ENCODE measurements at places on chromosomes 7 and 10. TPM values are rescaled to one million over a fixed set of nuclear protein-coding genes. Genes with fewer than 3 reads are reported as not detected.

DNA sequence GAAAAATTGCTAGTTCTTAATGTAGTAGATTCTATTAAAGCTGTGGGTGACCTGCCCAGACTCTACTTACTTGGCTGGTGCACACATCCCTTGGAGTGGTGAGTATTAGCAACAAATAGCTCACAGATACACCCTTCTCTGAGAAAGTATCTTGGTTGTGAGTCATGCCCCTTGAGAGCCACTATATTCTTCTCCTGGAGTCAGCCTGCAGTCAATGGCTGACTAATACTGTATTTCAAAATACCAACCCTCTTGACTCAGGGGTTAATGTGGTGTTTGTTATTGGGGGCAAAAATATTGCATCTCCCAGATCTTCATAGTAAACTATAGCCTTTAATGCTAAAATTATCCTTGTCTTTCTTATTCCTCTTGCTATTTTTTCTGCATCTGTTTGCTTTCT is 354.9 kb downstream of the BMPER start:
- no peaks in the 10 kb centered on the region for H3K4me1 ChIP-seq
- no peak overlapping the region for H3K4me3 ChIP-seq
- no peaks in the 10 kb centered on the region for H3K27me3 ChIP-seq
- H3K27ac ChIP-seq, result no peak overlapping the region

DNA sequence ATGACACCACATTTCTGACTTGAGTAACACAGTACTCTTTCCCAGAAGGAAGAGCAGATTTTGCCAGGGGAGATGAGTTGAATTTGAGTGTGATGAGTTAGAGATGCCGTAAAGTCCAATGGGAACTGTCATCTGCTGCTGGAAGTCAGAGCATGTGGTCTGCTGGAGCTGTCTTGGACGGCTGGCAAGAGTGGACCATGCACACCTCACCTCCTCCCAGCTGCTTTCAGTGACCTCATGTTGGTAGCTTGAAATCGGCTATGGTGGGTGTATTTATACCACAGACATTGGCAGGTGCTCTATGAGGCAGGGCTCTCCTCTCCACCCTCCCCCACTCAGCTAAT is 82.3 kb downstream of the COL13A1 start:
- H3K4me1 ChIP-seq, result no peaks in the 10 kb centered on the region
- H3K36me3 ChIP-seq, result no peaks in the 10 kb centered on the region
- no peak overlapping the region for H3K4me3 ChIP-seq
- DNase-seq, result no peak
- no peak overlapping the region for H3K27ac ChIP-seq
- no peaks in the 10 kb centered on the region for H3K27me3 ChIP-seq

DNA sequence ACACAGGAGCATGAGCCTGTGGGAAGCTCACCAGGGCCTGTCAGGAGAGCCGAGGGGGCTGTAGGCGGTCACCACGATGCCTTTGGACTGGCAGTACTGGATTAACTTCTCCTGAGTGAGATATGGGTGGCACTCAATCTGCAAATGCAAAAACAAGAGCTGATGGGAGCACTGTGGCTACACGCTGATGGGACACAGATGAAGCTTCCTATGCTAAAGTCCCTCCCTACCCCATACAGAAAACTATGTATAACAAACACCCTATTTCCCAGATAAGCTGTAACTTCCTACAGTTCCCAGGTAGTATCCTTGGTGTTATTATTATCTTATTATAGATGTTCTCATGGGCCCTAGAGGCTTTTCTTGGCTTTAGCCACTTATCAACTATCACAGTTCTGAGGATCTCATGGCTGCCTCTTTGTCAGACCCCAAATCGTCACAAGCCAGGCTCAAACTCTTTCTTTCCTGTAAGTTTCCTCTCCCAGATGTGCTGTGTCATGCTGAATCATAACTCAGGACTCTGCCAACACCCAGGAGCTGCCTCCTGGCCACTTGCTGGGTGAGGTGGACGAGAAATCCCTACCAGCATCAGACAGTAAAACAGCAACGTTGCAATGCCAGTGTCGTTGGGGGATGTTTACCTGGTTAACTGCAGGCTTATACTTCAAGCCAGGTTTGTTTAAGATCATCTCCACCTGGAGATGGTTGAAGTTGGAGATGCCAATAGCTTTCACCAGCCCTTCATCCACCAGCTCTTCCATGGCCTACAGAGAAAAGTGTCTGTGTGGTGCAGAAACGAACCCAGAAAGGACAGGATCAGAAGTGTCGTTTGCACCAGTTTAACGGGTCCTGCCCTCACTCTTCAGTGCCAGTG is 10.3 kb downstream of the AKR1B1 start:
- no peaks in the 10 kb centered on the region for H3K27me3 ChIP-seq
- no peaks in the 10 kb centered on the region for H3K4me1 ChIP-seq
- peaks cover 7% of the 10 kb centered on the region for H3K36me3 ChIP-seq

- no peaks in the 10 kb centered on the region for H3K36me3 ChIP-seq
- H3K27me3 ChIP-seq, result no peaks in the 10 kb centered on the region
- H3K4me3 ChIP-seq, result no peak overlapping the region
- peaks cover 12% of the 10 kb centered on the region for H3K4me1 ChIP-seq
These were observed 12.0 kb downstream of the GNAI1 start for GRCh38 chr7:80146545-80147182.

- H3K36me3 ChIP-seq, result peaks cover 4% of the 10 kb centered on the region
- no peak overlapping the region for H3K4me3 ChIP-seq
- peaks cover 6% of the 10 kb centered on the region for H3K4me1 ChIP-seq
- DNase-seq, result no peak
These were observed 1.3 kb upstream of the GET4 start for GRCh38 chr7:875051-875450.

GRCh38 chr10:23055424-23056185 is 39.8 kb upstream of the MSRB2 start:
- H3K36me3 ChIP-seq, result no peaks in the 10 kb centered on the region
- H3K27ac ChIP-seq, result no peak overlapping the region
- no peak for DNase-seq

DNA sequence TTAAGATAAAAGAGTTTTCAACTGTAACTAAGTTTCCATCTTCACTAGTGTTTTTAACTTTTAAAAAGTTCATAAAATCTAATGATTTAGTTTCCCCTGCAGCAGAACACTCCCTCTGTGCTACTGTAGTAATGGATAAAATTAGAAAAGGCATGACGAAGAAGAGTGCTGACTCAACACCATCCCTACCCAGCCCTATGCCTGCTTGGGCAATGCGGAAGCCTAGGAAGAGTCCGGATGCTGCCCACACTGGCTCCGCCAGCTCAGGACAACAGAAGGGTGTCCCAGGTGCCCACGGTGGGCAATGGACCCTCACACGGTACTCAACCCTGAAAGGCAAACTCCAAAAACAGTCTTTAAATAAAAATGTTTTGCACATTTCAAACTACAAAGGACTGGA is 118.2 kb downstream of the LARP4B start:
- DNase-seq, result no peak
- peaks cover 52% of the 10 kb centered on the region for H3K36me3 ChIP-seq
- no peaks in the 10 kb centered on the region for H3K27me3 ChIP-seq
- no peaks in the 10 kb centered on the region for H3K4me1 ChIP-seq
- H3K27ac ChIP-seq, result no peak overlapping the region

GRCh38 chr7:9498303-9498702 is 1064.9 kb downstream of the NXPH1 start:
- no peaks in the 10 kb centered on the region for H3K27me3 ChIP-seq
- no peaks in the 10 kb centered on the region for H3K4me1 ChIP-seq
- no peak for DNase-seq

- H3K4me1 ChIP-seq, result peaks cover 4% of the 10 kb centered on the region
- H3K27me3 ChIP-seq, result no peaks in the 10 kb centered on the region
- H3K4me3 ChIP-seq, result no peak overlapping the region
These were observed 21.6 kb upstream of the LIMK1 start for GRCh38 chr7:74061840-74062539.

GRCh38 chr7:69698109-69698825 is 100.0 kb downstream of the AUTS2 start:
- no peaks in the 10 kb centered on the region for H3K36me3 ChIP-seq
- no peaks in the 10 kb centered on the region for H3K4me1 ChIP-seq
- no peaks in the 10 kb centered on the region for H3K27me3 ChIP-seq
- no peak overlapping the region for H3K4me3 ChIP-seq
- H3K27ac ChIP-seq, result no peak overlapping the region

DNA sequence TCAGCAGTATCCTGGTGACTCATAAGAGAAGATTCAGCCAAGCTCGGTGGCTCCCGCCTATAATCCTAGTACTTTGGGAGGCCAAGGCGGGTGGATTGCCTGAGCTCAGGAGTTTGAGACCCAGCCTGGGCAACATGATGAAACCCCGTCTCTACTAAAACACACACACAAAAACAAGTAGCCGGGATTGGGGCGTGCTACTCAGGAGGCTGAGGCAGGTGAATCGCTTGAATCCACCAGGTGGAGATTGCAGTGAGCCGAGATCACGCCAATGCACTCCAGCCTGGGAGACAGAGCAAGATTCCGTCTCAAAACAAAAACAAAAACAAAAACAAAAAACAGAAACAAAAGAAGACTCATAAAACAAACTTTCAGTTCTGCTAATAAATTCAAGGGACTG is 551.1 kb upstream of the POT1 start:
- no peak overlapping the region for H3K27ac ChIP-seq
- H3K36me3 ChIP-seq, result no peaks in the 10 kb centered on the region
- H3K27me3 ChIP-seq, result no peaks in the 10 kb centered on the region
- H3K4me3 ChIP-seq, result no peak overlapping the region
- H3K4me1 ChIP-seq, result no peaks in the 10 kb centered on the region
- DNase-seq, result no peak

DNA sequence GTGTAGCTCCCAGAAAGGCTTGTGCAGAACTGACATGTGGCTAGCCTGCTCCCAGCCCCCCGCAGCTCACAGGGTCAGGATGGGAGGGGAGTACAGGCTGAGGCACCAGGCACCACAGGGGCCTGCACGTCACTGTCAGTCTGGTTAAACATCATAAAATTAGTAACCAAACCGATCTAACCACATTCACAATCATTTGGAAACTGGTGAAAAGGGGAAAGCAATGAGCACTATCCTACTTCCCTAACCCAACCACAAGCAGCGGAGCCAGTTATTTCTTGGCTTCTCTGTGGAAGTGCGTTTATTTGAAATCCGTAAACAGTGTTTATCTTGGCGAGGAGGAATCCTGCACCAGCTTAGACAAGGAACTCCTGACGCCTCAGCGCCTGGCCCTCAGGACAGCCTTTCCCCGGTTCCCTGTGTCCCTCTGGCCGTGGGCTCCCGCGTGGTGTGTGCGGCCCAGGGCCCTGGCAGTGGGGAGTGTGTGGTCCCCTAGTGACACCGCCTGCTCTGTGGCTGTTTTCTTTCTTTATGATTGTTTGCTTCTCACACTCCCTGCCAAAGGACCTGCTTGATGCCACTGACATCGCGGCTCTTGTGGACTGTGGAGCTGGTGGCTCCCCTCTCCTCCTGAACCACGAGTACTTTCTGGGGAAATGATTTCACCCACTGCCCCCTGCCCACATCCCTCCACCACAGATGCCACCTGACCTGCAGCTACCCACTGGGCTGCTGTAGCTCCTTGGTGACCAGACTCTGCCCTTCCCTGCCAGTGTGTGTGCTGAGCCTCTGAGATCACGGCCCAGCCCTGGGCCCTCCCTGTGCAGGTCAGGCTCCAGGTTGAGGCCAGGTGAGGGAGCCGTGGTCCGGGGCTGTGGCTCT is 38.0 kb downstream of the INPP5A start:
- no peaks in the 10 kb centered on the region for H3K27me3 ChIP-seq
- H3K4me3 ChIP-seq, result no peak overlapping the region
- peak overlapping the region; percentile 34 for H3K27ac ChIP-seq
- DNase-seq, result no peak
- peaks cover 14% of the 10 kb centered on the region for H3K4me1 ChIP-seq

DNA sequence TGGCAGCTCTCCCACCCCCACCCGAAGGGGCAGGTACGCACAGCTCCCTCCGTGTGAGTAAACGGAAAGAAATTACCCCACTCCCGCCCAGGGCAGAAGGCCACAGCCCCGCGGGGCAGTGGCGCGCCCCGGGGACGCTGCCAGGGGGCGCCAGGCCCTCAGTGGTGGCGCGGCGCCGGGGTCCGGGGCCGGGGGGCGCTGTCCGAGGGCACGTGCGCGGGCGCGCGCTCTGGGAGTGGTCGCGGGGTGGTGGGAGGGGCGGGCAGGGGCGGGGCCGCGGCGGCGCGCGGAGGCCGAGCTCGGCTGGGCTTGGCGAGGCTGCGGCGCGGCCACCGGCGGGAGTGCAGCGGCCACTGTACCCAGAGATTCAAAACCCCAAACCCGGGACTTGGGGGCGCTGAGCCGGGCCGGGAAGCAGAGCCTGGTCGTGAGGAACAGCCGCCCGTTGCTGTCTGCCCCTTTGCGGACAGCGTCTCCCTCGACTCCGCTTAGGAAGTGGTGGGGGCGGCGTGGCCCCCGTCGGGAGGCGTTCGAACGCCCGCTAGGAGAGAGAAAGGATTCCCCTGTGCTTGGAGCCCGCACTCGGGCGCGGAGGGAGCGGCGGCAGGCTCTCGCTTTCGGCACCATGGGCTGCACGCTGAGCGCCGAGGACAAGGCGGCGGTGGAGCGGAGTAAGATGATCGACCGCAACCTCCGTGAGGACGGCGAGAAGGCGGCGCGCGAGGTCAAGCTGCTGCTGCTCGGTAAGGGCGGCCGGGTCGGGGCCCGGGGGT is at the start of gene GNAI1:
GNAI1 (plus strand) TSS at position 296 of the 773 bp plus-strand sequence; CDS start at position 626, 330 bp downstream.
- H3K4me1 ChIP-seq, result peaks cover 34% of the 10 kb centered on the region
- H3K36me3 ChIP-seq, result no peaks in the 10 kb centered on the region
- DNase-seq, result peak; percentile 84
- H3K4me3 ChIP-seq, result peak within 1 kb of the TSS; percentile 96

GRCh38 chr7:78052112-78052511 is 253.5 kb downstream of the PHTF2 start:
- no peak overlapping the region for H3K4me3 ChIP-seq
- no peaks in the 10 kb centered on the region for H3K36me3 ChIP-seq
- DNase-seq, result no peak
- no peaks in the 10 kb centered on the region for H3K4me1 ChIP-seq
- no peak overlapping the region for H3K27ac ChIP-seq

GRCh38 chr7:12741951-12742575 is 54.6 kb downstream of the ARL4A start:
- no peaks in the 10 kb centered on the region for H3K36me3 ChIP-seq
- no peaks in the 10 kb centered on the region for H3K27me3 ChIP-seq
- no peak overlapping the region for H3K27ac ChIP-seq

DNA sequence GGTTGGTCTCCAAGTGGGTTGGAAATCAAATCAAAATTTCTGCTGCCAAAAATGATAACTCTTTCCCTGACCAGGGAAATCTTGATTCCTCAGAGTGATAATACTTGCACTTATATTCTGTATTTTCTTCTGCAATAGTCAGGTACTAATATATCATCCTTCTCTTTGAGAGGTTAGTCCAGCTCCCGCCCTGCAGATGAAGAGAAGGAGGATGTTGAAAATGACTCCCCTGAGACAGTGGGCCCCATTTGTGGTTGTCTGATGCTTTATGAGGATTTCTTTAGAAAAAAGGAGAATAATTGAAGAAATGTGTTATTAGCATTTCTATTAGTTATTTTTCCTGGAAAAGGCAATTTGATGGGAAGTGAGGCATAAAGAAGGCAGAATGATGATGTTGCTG is 213.0 kb downstream of the SEC23IP start:
- no peak overlapping the region for H3K27ac ChIP-seq
- no peak for DNase-seq
- H3K27me3 ChIP-seq, result peaks cover 3% of the 10 kb centered on the region
- H3K4me1 ChIP-seq, result no peaks in the 10 kb centered on the region
- H3K4me3 ChIP-seq, result no peak overlapping the region
- H3K36me3 ChIP-seq, result no peaks in the 10 kb centered on the region

SPDYE8 gene
- total RNA-seq, result not detected

JAKMIP3 gene
- 0.17 TPM for total RNA-seq

TEX47 gene
- total RNA-seq, result not detected

RTKN2 gene
- 0.93 TPM for total RNA-seq

NRCAM gene
- total RNA-seq, result 3.2 TPM

SPDYE9 gene
- total RNA-seq, result not detected

OPN1SW gene
- total RNA-seq, result not detected

MRPS16 gene
- 39.5 TPM for total RNA-seq

TRIL gene
- total RNA-seq, result 0.47 TPM

BTBD16 gene
- total RNA-seq, result 0.42 TPM

DYDC1 gene
- not detected for total RNA-seq
